ENCODE measurements at places on chromosomes 3 and 15.

DNA sequence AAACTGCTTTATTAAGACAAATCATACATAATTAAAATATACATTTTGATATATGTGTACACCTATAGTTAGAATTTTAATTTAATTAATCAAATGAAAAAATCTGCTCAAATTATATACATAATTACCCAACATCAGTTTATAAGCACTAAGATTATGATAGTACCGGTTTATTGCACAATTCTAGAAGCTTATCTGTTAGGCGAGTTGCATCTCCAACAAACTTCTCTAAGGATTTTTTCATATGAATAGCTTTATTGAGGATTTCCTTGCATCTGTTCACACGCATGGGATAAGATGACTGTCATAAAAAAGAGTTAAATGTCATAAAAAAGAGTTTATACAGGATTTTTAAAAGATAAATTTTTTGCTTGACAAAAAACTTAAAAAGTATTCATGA lies 19.9 kb upstream of the XRN1 start:
- no peak for DNase-seq

GRCh38 chr3:95297581-95297980 lies 1234.7 kb downstream of the NSUN3 start:
- no peak for DNase-seq

GRCh38 chr3:124700880-124701684 lies 29.2 kb upstream of the UMPS start:
- no peak for DNase-seq

DNA sequence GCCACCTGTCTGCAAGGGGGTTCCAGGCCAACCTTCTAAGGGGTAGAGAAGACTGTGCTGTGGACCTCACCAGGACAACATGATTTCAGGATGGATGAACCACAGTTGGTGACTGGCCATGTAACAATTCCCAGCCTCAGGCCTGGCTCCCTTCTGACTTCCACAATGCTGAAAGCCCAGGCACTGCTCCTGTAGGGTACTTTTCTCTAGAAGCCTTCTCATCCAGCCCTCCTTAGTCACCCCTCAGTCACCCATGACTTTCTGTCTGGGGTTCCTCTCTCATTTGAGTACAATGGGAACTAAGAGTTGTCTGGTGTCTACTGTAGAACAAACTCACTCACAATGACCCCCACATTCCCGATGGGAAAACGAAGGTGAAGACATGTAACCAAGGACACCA lies 8.6 kb downstream of the ALS2CL start:
- no peak for DNase-seq

GRCh38 chr15:95450413-95450812 lies 880.1 kb upstream of the NR2F2 start:
- no peak for DNase-seq

DNA sequence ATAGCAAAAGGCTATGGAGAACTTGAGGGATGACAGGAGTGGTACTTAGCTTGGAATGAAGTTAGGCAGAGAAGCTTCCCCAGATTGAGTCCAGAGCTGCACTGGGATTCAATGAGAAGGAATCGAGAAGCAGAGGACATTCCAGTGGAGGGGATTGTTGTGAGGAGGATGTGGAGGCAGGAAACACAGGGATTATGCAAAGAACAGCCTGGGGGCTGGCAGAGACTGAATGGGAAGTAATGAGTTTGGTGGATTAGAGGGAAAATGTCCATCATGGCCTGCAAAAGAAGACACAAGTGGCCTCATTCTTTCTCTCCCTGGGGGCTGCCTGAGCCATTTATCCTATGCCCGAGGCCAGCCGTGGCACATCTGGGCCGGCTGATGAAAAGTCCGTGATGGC lies 20.5 kb upstream of the SCN10A start:
- DNase-seq, result no peak

- no peak for DNase-seq
Measured at GRCh38 chr3:121759541-121760202, 10.1 kb upstream of the GOLGB1 start.

DNA sequence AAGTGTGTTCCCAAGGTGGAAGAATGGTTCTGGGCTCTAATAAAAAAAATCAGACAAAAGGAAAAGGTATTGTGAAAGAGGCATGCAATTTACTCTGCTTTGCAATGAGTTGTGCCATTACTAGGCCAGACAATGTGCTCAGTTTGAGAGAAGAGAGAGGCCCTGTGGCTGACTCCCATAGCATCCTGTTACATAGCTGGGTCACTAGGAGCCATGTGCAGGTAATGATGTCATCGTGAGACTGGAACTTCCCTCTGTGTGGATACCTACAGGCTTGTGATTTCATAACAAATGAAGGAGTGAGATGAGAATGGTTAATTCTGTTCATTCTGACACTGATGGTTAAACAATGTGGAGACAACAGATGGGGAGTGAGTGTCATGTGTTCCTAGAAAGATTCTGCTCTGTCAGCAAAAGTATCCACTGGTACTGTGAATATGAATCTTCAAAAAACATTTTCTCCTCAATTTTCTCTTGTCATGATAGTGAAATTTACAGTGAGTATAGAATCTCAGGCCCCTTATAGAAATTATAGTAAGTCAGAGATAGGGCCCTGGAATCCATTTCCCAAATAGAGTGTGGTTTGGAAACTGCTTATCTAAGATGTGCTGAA lies 648.7 kb upstream of the DPPA4 start:
- no peak for DNase-seq

GRCh38 chr3:178100908-178101307 lies 435.3 kb upstream of the KCNMB2 start:
- DNase-seq, result no peak

GRCh38 chr15:69478259-69478781 lies 25.7 kb downstream of the RPLP1 start:
- DNase-seq, result peak; percentile 55
